Activated T-helper 1 cell treated with anti-CD3 and anti-CD28 coated beads, Interleukin-2, amount 50 U/mL, for 16 hours (primary cell): ENCODE measurements at places on chromosomes 1 and 21.

- no peak for DNase-seq
These were observed 39.0 kb upstream of the USH2A start for GRCh38 chr1:216462066-216462775.

- DNase-seq = no peak
These were observed 65.8 kb upstream of the VAMP3 start for GRCh38 chr1:7705048-7705907.

DNA sequence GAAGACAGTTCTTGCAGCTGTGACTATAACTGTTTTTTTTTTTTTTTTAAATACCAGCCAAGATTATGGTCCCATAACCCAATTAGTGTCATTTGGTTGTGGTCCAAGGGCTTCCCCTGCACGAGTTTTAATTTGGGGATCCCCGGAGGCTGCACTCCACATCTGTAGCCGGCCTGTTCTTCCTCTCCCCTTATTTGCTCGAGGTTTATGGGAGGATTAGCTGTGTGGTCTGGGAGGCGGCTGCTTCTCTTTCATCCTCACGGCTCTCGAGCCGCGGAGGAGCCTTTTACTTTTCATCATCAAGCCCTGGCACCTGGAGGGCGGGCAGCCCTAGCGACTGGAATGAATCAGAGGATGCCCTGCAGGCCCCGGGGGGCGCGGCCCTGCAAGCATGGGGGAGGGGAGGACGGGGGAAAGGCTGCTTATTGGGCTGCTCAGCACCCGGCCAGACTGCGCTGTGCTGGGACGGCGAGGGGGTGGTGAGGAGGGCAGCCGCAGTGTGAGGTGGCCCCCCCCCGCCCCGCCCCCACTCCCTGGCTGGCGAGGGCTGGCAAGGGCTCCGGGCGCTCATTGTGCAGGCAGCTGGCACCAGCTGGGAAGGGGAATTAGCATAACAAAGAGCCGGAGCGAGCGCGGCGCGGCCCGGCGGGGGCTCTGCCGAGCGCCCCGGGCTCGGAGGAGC, 18.5 kb downstream of the SERTAD4 start:
- DNase-seq = no peak

- no peak for DNase-seq
These were observed 572 bp downstream of the FUCA1 start for GRCh38 chr1:23867542-23867894.

DNA sequence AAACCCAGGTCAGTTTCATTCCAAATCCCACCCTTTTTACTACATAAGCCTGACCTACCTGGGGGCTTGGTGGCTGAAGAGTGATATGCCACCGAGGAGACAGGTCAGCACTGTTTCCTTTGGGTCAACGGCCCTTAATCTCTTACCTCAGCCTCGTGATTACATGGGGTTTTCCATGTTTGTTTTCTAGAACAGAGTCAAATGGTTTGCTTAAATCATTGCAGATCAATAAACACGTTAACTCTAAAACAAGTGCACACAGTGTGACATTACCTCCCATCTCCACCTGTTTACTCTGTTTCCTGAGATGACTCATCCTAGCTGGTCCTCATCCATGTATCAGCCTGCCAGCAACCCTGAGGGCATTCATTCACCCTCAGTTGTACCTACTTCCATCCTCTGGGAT, 40.8 kb upstream of the TP53BP2 start:
- no peak for DNase-seq

GRCh38 chr1:61356995-61357394, 274.6 kb downstream of the NFIA start:
- no peak for DNase-seq

- no peak for DNase-seq
These were observed 538.0 kb upstream of the CAMK1G start for GRCh38 chr1:209045331-209046057.
